ENCODE measurements at places on chromosomes 6 and 20.

DNA sequence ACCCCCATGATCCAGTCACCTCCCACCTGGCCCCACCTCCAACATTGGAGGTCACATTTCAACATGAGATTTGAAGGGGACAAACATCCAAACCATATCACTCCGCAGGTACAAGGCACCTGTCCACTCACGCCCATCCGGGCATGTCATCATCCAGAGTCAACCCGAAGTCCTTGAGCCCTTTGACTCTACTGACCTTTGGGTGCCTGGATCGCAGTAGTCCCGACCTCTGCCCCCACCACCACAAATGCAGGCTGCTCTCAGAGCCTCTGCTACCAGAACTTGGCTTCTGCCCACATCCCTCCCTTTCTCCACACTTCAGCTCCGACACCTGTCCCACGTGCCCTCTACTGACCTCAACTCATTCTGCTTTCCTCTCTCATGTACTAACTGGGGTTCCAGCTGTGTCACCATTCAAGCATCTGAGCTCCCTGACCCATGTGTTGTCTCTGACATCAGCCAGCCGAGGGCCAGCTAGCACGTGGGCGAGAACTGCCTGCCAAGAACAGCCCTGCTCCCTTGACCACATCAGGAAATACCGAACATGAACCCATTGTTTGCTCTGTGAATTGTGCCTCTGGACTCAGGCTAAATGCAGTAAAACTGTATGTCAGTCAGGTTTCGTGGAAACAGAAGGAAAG lies 498.3 kb upstream of the SULF2 start:
- DNase-seq = no peak

DNA sequence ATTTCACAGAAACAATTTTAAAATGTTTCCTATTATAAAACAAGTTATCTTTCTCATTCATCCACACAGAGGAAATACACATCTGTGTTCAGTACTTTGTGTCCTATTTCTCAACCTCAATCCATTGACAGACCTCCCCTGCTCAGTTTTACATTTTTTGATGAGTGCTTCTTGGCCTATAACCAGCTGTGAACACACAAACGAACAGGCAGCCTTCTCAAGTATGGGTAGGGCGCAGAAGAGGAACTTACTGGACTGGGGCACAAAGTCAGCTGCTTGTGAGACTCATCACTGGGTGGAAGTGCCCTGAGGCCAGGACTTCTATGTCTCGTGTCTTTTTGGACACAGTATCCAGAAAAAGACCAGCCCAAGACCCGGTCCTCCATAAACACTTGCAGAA lies 2.8 kb downstream of the RPS6KA2 start:
- DNase-seq = no peak

DNA sequence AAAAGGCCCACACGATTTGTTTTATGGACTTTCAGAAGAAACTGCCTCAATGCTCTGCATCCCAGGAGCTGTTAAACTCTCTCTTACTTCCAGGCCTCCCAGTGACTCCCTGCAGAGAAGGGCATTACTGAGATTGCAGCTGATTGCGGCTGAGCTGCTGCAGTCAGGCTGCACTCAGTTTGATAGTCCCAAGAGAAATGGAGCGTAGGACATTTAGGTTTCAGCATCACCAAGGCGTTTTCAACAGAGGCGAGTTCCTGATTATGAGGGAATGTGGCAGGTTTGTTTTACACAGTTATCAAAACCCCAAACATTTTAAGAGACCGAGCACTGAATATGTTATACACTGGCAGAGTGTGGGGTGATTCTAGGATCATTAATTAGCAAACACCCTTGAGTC lies 145.6 kb downstream of the TBX18 start:
- no peak for DNase-seq

DNA sequence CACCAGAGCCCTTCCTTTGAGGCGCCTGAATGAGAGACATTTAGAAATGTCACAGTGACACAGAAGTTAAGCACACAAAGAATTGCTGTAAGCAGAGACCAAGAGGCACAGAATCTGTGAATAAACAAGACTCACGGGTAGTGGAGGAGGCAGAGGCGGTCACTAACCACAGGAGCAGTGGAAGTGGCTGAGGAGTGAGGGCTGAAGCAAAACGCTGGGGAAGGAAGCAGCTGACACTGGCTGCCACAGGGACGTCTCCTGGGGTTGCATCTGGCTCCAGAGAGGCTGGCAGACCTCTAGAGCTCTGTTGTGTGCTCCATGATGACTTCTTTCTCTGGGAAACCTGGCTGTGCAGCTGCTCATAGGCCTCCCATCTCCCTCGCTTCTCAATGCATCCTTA lies 65.0 kb upstream of the SLC2A12 start:
- DNase-seq = no peak

GRCh38 chr20:15642109-15642508 lies 931.1 kb downstream of the KIF16B start:
- no peak for DNase-seq

- DNase-seq = no peak
Observed at GRCh38 chr6:6409397-6410030, 89.1 kb upstream of the F13A1 start.

GRCh38 chr6:54813892-54814291 lies 32.7 kb upstream of the FAM83B start:
- no peak for DNase-seq

DNA sequence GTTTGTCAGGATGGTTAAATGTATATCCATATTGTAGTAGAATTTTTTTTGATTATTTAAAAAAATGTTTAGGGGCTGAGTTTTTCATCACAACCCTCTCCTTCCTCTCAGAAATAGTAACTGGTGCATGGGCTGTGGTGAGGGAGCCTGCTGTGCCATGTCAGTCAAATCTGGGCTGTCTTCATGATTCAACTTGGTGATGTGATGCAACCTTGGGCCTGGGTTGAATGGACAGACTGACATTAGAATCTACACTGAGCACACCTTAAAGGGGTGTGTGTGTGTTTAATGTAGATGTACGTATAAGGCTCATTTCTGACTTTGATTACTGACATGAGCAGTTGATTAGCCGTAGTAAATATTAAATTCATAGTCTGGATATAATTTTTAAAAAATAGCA lies 3.7 kb downstream of the TJAP1 start:
- DNase-seq = no peak

DNA sequence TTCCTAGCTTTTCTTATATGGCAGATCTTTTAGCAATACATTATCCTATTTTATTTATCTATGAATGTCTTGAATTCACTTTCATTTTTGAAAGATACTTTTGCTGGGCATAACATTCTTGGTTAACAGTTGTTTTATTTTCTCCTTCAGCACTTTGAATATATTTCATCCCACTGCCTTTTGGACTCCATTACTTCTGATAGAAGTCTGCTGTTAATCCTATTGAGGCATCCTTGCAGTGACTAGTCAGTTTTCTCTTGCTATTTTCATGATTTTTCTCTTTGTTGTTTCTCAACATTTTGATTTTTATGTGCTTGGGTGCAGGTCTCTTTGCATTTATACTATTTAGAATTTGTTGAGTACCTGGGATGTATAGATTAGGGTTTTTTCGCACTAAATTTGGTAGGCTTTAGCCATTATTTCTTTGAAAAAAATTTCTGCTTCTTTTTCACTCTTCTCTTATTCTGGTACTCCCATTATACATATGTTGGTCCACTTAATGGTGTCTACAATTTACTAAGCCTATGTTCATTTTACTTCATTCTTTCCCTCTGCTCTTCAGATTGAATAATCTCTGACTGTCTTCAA lies 53.2 kb downstream of the PHACTR3 start:
- DNase-seq = no peak

GRCh38 chr6:33980176-33981175 lies 165.4 kb downstream of the GRM4 start:
- no peak for DNase-seq

GRCh38 chr6:2127484-2127911 lies 117.9 kb downstream of the GMDS start:
- peak; percentile 36 for DNase-seq

DNA sequence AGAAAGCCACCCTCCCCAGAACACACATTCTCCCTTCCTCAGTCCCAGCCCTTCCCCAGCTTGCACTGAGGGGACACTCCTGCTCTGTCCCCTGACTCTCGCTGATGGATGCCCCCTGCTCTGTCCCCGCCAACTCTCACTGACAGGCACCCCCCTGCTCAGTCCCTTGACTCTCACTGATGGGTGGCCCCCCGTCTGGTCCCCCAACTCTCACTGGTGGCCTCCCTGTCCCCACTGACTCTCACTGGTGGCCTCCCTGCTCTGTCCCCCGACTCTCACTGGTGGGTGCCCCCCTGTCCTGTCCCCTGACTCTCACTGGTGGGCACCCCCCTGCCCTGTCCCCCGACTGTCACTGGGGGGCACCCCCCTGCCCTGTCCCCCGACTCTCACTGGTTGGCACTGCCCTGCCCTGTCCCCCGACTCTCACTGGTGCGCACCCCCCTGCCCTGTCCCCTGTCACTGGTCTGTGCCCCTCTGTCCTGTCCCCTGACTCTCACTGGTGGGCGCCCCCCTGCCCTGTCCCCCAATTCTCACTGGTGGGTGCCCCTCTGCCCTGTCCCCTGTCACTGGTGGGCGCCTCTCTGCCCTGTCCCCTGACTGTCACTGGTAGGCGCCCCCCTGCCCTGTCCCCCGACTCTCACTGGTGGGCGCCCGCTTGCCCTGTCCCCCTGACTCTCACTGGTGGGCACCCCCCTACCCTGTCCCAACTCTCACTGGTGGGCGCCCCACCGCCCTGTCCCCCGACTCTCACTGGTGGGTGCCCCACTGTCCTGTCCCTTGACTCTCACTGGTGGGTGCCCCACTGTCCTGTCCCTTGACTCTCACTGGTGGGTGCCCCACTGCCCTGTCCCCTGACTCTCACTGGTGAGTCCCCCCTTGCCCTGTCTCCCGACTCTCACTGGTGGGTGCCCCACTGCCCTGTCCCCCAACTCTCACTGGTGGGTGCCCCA lies 60.9 kb downstream of the GINS1 start:
- no peak for DNase-seq

DNA sequence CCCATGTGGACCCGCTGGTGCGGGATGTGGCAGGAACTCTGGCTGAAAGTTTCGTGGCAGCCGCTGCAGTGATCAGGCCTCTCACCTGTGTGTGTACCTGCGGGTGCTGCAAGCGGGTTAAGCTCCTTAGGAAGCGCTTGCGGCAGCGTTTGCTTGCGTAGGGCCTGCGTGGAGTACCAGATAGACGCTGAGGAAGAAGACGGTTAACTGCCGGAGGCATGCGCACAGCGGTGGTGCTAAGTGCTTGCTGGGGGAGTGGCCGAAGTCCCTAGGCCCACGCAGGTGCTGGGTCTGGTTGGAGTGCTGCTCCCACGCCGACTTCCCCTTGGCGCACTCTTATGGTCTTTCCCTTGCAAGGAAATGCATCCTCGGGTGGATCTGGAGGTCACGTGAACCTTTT lies 23.0 kb downstream of the ZSCAN31 start:
- no peak for DNase-seq

DNA sequence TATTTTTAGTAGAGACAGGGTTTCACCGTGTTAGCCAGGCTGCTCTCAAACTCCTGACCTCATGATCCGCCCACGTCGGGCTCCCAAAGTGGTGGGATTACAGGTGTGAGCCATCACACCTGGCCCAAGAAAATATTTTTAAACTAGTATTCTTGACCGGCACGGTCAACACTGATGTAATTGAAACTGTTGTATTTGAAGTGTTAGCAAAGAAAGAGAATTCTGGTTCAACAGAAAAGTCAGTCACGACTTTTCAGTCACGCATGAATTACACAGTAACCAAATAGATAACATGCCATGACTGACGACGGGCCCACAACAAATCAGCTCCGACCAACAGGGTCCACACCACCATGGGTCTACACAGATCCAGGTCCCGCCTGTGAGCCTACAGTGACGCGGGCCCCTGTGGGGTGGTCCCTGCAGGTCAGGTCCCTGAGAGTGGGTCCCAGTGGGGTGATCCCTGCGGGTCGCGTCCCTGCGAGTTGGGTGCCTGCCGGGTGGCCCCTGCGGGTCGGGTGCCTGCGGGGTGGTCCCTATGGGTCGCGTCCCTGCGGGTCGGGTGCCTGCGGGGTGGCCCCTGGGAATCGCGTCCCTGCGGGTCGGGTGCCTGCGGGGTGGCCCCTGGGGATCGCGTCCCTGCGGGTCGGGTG lies 1.0 kb downstream of the GMEB2 start:
- DNase-seq = no peak

DNA sequence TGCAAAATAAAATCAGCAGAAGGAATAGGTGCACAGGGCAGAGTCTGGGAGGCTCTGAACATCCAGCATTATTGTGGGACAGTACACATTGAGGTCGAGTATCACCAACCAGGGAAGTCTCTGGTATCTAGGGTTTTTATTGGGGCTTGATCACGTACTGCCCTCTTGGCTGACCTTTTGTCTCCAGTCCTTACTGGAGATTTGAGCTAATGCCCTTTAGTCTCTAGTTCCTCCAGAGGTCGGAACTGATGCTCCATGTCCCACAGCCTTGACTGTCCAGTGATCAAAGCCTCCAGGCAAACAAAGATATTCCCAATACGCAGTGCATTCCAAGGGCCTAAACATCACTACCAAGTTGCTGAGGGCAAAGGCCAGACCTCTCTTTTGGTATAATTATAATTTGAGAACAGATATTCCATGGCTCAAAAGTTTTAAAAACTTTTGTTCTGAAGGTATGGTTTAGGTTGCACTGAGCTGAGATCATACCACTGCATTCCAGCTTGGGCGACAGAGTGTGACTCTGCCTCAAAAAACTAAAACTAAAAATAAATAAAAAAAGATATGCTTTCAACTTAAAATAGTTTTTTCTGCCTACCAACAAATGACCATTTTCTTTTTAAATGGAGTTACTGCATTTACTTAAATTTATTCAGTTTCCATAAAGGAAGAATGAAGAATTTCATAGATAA lies 56.9 kb upstream of the DYNLRB1 start:
- DNase-seq = no peak

- no peak for DNase-seq
Observed at GRCh38 chr6:49849213-49849907, 17.0 kb downstream of the CRISP1 start.

DNA sequence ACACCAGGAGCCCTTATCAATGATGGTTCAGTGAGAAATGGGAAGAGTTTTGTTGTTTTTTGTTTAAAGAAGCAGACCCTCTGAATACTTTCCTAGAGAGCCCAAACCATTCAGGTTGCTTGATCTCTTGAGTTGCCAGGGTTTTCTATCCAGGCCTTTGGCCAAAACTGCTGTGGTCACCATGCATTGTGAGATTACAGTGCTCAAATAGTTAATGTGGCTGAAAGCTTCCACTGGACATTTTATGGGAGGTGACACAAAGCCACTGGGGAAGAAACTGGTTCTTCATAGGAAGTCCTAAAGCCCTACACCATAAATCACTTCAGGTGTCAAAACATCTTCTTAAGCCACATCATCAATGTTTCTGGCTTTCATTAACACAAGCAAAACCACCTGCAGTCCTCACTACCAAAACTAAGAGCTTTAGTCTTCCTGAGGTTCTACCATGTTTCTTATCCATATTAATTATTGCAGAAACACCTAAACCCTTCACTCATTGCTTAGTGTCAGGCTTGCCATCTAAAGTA lies 101.6 kb downstream of the IBTK start:
- no peak for DNase-seq

Data from activated CD4-positive, alpha-beta T cell treated with anti-CD3 and anti-CD28 coated beads, Interleukin-2, amount 50 U/mL, for 4 hours (primary cell).